ENCODE measurements at places on chromosomes 2 and 18.

- DNase-seq: no peak
These were observed 91.7 kb downstream of the ACTR3 start for GRCh38 chr2:113981404-113982134.

DNA sequence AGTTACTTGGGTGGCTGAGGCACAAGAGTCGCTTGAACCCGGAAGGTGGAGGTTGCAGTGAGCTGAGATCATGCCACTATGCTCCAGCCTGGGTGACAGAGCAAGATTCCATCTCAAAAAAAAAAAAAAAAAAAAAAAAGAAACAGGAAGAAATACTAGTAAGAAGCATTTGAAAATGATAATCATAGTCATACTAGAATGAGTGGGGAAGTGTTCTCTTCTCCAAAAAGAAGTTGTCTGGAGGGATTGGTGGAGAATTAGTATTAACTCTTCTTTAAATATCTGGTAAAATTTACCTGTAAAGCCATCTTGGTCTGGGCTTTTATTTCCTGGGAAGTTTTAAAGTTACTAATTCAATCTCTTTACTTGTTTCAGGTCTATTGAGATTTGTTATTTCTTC lies 131.8 kb downstream of the FAM210A start:
- DNase-seq: no peak

DNA sequence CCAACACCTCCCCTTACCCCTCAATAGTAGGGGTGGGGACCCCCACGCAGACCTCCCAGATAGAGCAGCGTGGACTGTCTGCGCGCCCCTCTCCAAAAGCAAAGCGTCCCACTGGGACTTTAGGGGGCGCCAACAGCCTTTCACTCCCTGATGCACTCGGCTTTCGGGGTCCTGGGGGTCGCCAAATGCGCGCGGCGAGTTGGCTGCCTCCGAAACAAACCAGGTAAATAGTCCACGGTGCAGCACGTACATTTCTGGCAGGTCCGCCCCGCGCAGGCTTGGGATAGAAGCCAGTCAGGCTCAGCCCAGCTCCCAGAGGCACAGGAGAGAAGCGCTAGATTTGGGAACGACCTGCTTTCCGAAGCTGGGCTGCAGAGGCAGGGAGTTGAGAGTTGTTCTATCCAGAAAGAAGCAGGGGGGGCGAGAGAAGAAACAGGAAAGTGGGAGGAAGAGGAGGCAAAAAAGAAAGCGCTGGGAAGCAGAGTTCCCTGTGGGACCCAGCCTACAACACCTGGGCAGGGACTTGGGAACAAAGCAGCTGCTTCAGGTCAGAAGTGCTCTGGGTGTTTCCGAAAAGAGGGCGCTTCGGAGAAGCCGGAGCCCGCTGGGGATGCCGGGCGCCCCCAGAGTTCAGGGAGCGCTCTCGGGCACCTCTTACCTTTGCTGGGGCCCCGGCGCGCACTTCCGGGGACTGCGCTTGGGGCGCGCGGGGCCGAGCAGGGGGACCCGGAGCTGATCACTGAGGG lies 544 bp downstream of the EVA1A start:
- no peak for DNase-seq

- no peak for DNase-seq
These were observed 112.5 kb upstream of the SLC38A11 start for GRCh38 chr2:165067643-165068486.

DNA sequence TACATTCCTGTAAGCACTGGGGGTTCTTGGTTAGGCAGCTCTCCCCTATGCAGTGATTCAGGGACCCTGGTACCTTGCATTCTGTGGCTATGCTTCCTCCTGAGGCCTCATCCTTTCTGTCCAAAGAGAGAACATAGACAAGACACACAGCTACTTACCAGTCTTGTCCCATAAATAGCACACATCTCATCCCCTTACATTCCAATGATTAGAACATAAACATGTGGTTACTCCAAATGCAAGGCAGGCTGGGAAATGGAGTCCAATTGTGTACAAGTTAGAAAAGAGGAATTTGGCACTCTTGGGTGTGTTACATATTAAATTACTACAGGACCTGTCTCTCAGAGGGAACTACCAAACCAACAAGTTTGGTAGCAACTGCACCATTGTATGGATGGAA lies 171.3 kb downstream of the ARHGAP15 start:
- DNase-seq: no peak

GRCh38 chr2:173823543-173823939 lies 141.6 kb downstream of the SP3 start:
- DNase-seq: no peak

DNA sequence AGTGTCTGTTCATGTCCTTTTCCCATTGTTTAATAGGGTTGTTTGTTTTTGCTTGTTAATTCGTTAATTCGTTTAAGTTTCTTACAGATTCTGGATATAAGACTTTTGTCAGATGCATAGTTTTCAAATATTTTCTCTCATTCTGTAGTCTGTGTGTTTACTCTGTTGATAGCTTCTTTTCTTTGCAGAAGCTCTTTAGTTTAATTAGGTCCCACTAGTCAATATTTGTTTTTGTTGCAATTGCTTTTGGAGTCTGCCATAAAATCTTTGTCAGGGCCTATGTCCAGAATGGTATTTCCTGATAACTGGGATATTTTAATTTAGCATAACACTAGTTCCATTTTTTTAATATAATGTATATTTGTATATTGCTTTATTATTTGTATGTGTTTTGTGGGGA lies 1380.1 kb downstream of the SUCLG1 start:
- DNase-seq: no peak

GRCh38 chr2:33337385-33337960 lies 139.0 kb upstream of the RASGRP3 start:
- no peak for DNase-seq

Measured in CD4-positive, alpha-beta T cell treated with Interleukin-21 for 1 hour (primary cell).